ENCODE measurements at places on chromosomes 12 and 14.
A peak's percentile ranks its signal among the peaks of the same experiment; 100 is the strongest.

GRCh38 chr12:83514372-83514771 lies 827.7 kb downstream of the TMTC2 start:
- no peak for DNase-seq

DNA sequence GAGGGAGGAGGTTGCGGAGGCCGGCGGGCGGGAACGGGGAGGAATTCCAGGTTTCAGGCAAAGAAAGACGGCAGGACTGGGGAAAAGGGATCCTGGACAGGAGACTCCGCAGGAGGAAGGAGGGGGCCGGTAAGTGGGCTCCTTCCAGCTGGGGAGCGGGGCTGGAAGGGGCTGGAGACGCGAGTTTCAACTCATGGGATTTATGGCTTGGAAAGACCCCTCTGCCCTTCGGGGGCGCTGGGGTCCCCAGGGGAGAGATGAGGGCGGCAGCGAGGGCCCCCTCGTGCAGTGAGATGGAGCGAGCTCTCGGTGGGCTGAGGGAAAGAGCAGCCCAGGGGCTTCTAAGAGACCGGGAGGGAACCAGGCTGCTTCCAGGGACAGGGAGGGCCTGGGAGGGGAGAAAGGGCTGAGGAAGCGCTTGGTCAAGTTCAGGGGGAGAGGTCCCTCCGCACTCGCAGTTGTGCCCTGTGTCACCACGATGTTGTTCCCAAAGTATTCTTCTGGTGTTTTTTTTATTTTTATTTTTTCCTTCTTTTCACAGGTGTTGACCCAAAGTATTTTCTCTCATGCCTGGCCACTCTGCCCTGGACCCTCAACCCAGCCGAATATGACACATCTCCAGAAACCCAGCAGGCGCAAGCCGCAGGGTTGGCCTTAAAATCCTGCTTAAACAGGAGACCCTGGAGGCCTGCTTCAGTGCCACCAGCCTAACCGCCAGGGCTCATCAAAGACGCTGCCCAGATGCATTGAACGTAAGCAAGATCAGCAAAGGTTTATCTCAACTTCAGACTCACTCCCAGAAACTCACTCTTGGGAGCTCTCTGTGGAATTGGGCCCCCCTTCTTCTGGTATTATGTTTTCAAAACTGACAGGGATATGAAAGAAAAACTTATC lies 16.1 kb downstream of the TNFAIP2 start:
- DNase-seq: no peak

DNA sequence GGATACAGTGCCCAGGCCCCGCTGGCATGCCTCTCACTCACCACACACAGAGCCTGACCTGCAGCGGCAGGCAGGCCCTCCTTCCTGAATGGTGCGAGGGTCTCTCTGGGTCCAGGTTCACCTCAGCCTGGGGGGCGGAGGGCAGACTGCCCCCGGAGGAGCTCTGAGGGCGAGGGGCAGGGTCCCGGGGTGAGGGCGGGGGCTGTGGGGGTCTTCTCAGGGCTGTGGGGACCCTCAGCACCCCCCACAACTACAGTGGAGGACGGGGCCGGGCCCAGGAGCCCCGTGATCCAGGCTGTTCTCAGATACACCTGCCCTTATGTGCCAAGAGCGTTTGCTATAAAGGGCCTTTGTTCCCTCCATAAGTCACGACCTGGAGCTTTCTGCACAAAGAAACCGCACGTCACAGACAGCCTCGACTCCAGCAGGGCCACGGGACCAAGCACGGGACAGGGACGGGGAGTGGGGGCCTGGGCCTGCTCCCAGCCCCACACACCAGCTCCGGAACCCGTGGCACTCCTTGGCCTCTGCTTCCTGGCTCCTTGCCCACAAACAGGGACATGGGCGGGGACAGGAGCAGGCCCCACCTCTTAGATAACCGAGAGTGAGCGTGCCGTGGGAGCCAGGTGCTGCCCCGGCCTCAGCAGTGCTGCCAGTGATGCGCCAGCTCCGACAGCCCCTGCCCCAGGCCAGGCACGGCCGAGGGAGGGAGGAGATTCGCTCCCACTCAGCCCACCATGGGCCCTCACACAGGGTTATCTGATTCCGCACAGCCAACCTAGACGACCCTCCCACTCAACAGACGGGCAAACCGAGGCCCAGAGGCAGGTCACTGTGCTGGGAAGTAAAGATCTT lies 101.9 kb downstream of the RFLNA start:
- no peak for DNase-seq

DNA sequence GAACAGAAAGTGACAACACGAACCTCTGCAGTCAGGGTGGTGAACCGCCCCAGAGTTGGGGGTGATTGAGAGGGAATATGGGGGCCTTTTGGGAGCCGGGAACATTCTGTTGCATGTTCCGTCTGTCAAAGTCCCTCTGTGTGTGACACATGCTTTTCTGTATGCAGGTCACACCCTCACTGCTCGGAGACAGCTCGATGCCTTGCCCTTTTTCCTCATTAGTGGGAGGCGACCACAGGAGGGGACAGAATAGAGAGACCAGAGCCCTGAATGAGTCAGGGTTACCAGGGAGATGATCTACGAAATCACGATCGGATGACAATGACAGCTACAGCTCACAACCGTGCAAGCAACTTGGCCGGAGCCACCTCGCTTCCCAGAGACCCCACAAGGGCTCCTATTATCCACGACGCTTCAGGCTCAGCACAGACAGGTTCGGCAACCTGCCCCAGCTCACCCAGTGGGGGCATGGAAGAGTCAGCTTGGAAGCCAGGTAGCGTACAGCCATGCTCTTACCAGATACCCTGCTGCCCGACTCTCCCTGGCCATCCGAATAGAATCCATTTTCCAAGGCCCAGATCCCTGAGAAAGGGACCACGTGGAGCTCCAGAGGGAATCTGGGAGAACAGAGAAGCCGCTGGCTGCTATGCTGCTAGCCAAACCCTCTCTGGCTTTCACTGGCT lies 38.8 kb downstream of the TESC start:
- DNase-seq: peak; percentile 21

GRCh38 chr14:53161758-53162435 lies 8.8 kb upstream of the DDHD1 start:
- peak; percentile 77 for DNase-seq

DNA sequence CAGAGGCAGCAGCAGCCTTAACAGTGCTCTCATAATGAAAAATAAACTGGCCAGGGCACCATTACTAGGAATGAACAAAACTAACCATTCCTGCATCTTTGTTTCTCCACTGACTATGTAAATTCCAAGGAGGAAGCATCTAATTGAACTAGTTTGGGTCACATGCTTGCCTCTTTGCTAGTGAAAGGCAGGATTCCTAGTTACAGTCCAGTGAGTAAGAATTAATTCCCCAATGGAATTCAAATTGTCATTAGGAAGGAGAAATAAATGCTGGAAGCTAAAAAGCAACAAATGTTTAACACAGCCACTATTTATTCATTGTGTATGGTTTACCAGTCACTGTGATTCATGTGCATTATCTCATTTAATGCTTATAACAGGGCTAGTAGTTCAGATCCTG lies 316.0 kb downstream of the CCDC91 start:
- DNase-seq: no peak

GRCh38 chr14:102917056-102917385 lies 5.4 kb upstream of the AMN start:
- no peak for DNase-seq

GRCh38 chr14:80930836-80931389 lies 10.6 kb downstream of the CEP128 start:
- DNase-seq: peak; percentile 98

- no peak for DNase-seq
These were observed 2.1 kb downstream of the GPX2 start for GRCh38 chr14:64940336-64940910.

GRCh38 chr14:51805541-51805940 lies 54.9 kb upstream of the GNG2 start:
- DNase-seq: no peak

GRCh38 chr12:110224379-110225304 lies 56.4 kb upstream of the ATP2A2 start:
- peak; percentile 32 for DNase-seq

- DNase-seq: peak; percentile 68
These were observed at the start of gene LPAR5 for GRCh38 chr12:6635856-6636531. TSS of gene LPAR5 (minus strand) at chr12:6635959. CDS start at chr12:6621248, 14,711 bp downstream.

DNA sequence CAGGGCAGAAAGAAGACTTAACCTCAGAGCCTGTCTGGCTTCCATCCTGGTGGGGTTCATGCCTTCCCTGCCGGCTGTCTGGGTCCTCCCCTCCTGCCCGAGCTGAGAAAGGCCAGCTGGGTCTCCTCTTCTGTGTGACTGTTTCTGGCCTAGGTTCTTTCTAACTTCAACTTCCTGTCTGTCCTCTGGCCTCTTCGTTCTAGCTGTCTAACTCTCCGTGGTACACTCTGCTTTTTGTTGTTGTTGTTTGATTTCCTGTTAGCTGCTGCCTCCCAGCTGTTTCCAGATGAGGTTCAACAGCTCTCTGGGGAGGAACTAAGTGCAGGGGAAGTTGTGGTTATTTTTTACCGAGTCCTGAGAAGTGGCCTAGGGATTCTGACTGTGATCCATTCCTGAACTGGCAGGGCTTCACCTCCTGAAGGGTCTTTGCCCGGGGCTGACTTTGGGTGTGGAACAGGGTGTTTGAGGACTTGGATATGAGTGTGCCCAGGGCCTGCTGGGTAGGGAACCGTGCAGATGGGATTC lies 3.2 kb downstream of the MLXIP start:
- DNase-seq: peak; percentile 94

DNA sequence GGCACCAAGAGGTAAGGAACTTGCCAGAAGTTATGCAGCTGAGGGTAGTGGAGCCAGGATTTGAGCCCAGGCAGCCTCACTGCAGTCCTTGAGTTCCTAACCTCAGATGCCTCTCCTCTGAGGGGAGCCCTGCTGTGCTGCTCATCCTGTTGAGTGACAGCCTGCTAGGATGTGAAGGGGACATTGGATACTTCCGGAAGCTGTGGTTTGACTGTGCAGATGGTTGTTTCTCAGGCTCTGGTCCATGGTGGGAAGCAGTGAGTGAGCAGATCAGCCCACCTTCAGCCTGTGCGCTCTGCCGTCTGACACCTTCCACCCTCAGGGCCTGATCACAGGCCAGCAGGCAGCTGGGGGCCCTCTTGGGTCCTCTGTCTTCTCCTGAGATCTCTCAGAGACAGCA lies 253.2 kb downstream of the CACNA1C start:
- no peak for DNase-seq

DNA sequence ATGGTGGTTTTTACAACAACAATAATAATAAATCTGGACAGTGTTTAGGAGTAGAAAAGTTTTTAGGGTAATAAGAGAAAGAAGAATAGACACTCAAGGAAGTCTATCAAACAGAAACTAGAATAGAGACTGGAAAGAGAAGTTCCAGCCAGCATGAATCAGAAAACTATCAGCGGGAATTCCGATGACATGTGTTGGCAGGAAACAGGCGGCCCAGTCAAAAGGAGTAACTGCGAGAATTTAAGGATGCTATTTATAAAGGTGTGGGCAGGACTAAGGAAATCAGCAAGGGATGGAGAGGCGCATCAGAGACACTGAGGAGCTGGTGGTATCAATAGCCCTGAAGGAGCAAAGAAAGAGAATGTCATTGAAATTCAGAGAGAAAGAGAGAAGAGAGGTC lies 89.9 kb downstream of the TBX5 start:
- no peak for DNase-seq

GRCh38 chr12:114916124-114916523 lies 232.1 kb upstream of the TBX3 start:
- peak; percentile 35 for DNase-seq

DNA sequence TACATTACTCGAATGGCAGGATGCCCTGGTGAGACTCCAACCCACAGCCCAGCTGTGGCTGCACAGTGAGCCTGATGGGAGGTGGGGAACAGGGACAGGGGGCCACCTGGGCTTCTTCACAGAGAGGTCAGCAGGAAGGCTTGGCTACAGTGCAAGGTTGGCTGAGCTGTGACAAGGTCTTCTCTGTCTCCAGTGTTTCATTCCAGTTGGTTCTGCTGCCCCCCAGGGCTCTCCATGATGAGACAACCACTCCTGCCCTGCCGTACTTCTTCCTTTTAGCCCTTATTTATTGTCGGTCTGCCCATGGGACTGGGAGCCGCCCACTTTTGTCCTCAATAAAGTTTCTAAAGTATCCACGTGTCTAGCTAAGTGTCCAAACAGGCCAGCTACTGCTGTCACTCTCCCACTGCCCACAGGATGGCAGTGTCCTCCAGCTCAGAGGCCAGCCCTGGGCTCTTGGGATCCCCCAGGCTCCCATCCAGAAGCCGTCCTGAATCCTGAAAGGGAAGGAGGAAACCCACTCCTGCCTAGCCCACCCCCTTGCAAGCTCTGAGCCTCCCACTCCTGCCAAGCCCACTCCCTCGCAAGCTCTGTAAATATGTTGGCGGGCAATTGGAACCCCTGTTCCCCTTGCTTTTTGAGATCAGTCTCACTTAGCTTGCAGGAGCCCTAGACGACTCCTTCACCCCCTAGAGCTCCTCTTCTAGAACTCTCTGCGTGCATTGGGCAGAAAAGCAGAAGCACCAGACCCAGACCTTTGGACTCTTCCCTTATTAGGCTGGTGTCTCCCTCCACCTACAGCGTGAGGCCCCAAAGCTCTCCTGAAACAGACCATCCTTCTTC lies 5.4 kb downstream of the C1QL4 start:
- peak; percentile 22 for DNase-seq

DNA sequence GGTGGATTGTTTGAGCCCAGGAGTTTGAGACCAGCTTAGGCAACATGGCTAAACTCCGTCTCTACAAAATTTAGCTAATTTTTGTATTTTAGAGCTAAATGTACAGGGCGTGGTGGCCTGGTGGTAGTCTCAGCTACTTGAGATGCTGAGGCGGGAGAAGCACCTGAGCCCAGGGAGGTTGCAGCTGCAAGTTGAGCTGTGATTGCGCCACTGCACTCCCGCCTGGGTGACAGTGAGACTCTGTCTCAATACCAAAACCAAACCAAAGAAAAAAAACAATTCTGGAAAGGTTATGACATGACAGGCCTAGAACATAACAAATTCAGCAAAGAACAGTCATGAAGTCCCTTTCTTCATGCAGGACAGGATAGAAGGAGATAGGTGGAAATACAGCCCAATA lies 25.7 kb downstream of the WDR89 start:
- peak; percentile 62 for DNase-seq

- no peak for DNase-seq
These were observed 170.4 kb downstream of the PRKD1 start for GRCh38 chr14:29757188-29757680.

- no peak for DNase-seq
These were observed 84.0 kb downstream of the BORCS5 start for GRCh38 chr12:12440784-12441428.

DNA sequence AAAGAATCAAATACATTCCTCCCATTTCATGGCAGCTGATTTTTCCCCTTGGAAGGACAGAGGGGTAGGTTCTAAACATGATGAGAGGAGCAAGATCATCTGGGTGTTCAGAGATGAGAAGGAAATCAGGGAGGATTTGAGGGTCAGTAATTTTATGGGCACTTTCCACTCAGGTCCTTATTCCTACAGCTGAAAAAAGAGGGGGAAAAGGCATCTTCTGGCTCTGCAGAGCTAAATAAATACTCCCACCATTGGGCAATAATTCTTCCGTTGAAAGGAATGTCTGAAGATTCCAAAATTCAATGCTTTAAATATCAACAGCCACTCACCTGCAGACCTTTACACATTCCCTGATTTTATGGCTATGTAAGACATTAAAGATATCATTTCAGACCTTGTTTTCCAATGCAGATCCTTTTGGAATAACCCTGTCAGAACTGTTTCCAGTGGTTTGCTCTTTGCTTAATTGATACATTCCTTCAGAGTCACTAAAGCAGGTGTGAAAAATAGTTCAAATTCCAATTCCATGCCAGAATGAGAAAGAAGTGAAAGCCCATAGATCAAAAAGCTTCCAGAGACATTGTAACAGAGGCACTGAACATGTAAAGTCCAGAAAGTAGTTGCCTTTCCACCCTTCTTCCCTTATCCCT lies 233.3 kb upstream of the KRR1 start:
- DNase-seq: no peak

Data from MV-4-11 (cell line).